ENCODE measurements at places on chromosomes 4 and X.

DNA sequence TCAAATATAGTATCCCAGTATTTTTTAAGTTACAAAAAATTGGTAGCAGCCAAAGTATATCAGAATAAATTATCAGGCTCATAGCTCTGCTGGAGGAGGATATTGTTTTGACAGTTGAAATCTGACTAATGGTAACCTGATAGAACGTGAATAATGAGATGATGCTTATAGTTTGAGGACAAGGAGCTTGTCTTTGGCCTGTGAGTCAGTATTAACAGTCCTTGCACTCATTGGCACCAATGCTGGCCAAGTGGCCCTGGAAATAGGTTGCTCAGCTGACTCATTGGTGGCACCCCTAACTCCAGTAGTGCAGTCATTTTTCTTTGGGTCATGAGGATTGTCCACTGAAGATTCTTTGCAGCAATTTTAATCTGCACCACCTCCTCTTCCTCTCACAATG lies 203.3 kb upstream of the JADE1 start:
- DNase-seq = no peak

GRCh38 chr4:1243451-1244080 lies 5.4 kb downstream of the CTBP1 start:
- no peak for DNase-seq

DNA sequence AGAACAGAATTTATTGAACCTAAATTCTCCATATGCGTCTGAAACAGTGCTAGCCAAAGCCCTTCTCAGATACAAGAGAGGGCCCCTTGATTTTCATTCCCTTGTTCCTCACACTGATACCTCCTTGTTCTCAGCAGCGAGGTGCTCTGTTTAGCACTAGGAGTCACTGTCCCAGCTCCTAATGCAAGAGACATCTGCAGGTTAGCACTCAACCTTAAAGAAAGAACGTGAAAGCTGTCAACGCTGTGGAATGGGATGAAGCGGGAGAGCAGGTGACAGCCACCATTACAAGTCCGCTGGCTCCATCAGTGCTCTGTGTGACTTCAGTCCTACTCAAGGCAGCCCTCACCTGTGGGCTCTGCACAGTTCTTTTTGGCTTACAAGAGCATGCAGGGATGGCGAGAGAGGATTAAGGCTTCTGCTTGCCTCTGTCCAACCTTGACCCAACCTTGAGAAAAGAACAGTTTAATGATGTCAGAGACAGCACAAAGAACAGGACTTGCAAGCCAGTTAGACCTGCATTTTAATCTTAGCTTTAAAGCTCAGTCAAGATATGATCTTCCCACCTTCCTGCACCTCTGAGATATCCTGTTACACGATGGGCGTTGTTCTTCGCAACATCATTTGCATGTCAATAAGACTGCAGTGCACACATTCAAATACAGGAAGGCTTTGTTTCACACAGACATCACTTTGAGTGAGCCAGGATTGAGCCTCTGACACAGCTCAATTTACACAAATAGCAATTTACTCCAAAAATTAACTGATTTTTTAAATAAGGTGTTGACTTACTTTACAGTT lies 95.1 kb downstream of the ARSF start:
- DNase-seq = no peak

DNA sequence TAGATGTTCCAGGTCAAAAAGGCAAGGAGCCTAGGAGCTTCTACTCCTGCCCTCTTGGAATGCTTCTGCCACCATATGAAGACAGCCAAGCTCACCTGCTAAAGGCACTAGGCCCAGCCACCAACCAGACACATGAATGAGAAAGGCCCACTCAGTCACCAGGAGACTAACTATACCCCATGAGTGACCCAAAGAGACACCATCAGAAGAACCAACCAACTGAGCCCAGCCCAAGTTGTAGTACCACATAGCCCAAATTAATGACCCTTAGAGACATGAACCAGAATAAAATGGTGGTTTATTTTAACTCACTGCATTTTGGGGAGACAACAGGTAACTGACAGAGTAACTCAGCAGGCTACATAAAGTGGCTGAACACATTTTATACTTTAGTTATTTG lies 22.9 kb upstream of the CXCL3 start:
- no peak for DNase-seq

DNA sequence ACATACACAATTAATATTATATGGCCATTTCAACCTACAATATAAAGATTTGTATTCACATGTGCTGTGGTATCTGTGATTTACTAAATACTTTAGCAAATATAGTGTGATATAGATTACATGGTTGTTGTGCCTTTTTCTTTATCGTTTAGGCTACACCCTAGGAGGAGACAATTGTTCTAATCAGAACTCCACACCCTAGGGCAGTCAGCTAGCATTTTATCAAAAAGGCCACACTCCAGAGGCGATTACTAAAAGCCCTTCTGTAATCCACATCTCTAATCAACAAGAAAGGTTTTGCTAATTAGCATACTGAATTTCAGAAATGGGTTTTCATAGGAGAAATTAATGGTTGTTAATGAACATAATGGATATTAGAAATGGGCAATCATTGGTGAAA lies 319.5 kb upstream of the NOCT start:
- DNase-seq = no peak

DNA sequence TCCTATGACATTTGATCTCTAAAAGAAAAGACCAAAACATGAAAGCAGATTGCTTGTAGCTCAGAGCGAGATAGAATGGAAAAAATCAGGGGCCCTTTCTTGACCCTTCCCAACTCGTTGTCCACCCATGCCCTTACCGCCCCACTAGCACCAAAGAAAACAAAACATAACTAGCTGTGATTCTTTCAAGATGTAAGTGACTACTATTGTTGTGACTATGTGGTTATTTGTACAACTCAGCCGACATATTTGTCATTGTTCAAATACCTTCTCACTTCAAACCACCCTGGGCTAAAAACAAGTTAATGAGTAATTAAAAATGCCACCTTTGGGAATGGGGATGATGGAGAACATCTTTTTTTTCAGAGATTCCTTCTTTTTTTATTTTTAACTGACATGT lies 171.2 kb upstream of the GPC4 start:
- DNase-seq = no peak

GRCh38 chr4:80128941-80129340 lies 55.9 kb upstream of the ANTXR2 start:
- no peak for DNase-seq

DNA sequence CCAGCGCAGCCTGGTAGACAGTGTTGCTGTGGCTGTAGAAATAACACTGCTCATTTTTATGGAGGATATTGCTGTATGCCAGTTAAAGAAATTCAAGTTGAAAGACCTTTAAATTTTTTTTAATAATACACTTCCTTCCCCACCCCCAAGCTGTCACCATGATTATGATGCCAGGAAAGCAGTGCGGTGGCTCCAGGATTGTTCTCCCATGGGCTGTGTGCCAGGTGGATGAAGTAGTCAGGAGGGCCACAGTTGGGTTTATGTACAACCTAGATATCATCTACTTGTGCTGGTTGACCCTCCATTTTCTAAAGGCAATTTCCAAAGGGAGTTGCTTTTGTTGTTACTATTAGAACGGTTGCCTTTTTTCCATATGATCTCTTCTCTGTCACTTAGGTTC lies 136.6 kb downstream of the AFF1 start:
- no peak for DNase-seq

- DNase-seq = peak; percentile 74
These were observed 44.9 kb downstream of the ZBTB49 start for GRCh38 chr4:4334798-4335520.

DNA sequence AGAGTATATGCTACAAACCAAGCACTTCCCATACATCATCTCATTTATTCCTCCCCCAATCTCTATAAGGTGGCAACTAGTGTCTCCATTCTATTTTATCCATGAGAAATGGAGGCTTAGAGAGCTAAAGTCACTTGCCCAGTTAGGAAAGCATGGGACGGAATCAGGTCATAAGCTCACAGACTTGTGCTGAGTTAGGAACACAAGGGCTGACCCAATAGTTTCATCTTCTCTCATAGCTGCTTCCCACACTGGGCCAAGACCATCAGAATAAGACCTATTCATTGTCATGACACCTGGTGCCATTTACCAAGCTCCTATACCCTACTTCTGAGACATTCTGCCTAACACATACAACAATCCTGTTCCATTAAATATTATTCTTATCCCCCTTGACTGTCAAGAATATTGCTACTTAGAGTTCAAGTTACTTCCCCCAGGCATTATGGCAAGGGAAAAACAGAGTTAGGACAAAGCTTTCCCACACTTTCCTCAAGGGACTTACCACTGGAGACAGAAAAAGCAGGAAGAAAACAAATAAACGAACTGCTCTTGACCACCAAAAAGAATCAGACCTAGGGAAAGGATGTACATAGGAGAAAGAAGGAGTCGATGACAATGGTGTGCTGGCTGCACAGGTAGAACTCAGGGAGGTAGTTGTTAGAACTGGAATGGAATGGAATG lies 167.8 kb downstream of the LDB2 start:
- no peak for DNase-seq

- no peak for DNase-seq
These were observed 28.1 kb upstream of the GPC3 start for GRCh38 chrX:134013524-134013923.

GRCh38 chr4:71830-72229 lies 18.7 kb downstream of the ZNF595 start:
- no peak for DNase-seq
